Mammary epithelial cell (primary cell): ENCODE measurements at places on chromosomes 7 and 10.

GRCh38 chr10:28386503-28386868 is 83.6 kb upstream of the MPP7 start:
- DNase-seq = no peak

GRCh38 chr7:7114575-7115291 is 67.6 kb upstream of the C1GALT1 start:
- DNase-seq = no peak

DNA sequence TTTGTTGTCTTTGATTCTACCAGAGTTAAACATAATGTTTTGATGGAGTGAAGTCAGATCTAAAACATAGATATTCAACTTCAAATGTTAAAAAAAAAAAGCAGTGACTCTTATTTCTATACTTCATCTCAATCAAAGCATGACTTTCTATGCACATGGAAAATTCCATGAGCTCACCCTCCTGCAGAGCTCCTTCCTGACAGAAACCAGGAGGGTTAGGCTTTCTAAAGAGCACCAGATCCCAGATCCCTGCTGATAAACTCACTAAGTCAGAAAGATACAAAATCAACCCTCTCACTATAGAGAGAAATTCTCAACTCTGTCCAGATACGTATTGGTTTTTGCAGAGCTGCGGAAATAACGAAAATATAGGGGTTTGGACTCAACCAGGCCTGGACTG is 122.6 kb downstream of the FAM107B start:
- no peak for DNase-seq

- no peak for DNase-seq
These were observed 116.0 kb upstream of the C7orf33 start for GRCh38 chr7:148474481-148475025.

GRCh38 chr7:142901426-142902259 is 16.1 kb upstream of the TRPV6 start:
- DNase-seq = no peak

DNA sequence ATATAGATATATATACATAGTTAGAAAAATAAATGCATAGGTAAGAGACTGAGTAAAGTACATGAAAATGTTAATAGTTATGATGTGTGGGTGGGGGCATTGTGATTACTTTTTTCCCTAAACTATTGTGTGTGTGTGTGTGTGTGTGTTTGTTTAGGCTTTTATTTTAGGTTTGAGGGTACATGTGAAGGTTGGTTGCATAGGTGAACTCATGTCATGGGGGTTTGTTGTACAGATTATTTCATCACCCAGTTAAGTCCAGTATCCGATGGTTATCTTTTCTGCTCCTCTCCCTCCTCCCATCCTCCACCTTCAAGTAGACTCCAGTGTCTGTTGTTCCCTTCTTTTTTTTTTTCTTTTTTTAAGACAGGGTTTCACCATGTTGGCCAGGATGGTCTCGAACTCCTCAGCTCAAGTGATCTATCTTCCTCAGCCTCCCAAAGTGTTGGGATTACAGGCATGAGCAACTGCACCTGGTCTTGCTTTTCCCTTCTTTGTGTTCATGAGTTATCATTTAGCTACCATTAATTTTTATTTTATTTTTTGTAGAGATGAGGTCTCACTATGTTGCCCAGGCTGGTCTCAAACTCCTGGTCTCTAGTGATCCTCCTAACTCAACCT is 1.9 kb upstream of the RUFY2 start:
- no peak for DNase-seq

DNA sequence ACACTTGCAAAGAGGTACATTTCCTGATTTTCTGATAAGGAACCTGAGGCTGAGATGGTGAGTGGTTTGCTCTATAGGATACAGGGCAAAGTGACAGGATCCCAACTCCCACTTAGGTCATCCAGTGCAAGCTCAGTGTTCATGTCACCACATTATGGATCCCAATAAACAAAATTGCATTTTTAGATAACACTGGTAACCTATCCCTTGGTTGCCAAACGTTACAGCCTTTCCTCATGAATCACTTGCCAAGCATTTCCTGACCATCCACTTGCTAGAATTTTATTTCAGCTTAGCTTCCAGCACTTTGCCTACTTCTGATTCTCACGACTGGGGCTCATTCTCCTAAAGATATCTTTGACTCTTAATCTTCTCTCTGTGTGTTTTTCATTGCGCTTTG is 131.4 kb upstream of the ODAD2 start:
- DNase-seq = peak; percentile 45

- DNase-seq = peak; percentile 91
These were observed 8.3 kb downstream of the XPNPEP1 start for GRCh38 chr10:109914966-109915365.

DNA sequence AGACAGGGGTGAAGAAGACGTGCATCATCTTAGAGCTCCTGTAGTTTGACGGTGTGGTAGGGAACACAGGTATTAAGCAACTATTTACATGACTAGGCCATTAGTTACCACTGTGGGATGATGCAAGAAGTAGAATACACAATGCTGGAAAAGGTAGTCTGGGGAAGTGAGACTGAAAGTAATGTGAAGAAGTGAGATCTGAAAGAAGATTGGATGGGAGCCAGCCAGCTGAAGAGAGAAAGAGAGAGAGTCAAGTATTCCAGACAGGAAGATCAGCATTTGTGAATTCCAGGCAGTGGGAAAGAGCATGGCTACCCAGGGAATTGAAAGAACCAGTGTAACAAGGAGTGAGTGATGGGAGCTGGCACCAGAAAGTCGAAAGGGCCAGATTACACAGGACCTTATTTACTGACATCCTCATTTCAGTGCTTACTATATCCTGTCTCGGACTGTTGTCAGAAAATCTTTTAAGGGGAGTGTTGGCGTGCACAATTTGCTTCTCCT is 4.0 kb upstream of the CFAP58 start:
- peak; percentile 94 for DNase-seq

DNA sequence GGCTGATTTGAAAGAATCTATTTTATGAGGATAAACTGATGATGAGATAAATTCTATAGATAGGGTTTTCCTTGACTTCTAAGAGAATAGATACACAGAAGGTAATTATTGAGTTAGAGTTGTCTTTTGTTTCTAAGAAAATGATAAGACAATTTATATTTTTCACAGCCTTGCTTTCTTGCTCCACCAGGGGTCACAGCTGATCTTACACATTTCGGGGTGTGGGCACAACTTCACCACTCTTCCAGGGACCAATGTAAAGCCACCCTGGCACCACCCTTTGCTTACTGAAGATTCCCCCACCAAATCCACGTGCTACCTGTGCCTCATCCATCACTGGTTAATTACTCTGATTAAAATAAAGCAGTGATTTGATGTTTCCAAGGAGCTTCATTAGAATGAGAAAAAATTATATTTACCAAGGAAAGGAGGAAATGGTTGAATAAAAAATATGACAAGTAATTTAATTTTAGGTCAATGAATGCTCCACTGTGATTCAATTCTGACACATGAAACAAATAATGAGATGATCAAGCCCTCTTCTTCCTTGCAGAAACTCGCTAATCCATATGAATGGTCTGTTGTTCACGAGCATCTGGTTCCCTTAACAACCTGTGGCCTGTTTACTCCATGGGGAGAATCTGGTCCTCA is 177.3 kb upstream of the TNS3 start:
- DNase-seq = peak; percentile 19

- no peak for DNase-seq
These were observed 109.7 kb downstream of the AVL9 start for GRCh38 chr7:32605032-32605431.

- DNase-seq = no peak
These were observed 168.3 kb downstream of the BMPER start for GRCh38 chr7:34073676-34074075.

- peak; percentile 3 for DNase-seq
These were observed 66.1 kb downstream of the MBL2 start for GRCh38 chr10:52706332-52707070.

- DNase-seq = peak; percentile 67
These were observed 7.1 kb downstream of the ERV3-1 start for GRCh38 chr7:64999165-65000004.

- no peak for DNase-seq
These were observed 31.6 kb upstream of the PRSS37 start for GRCh38 chr7:141872931-141873330.

DNA sequence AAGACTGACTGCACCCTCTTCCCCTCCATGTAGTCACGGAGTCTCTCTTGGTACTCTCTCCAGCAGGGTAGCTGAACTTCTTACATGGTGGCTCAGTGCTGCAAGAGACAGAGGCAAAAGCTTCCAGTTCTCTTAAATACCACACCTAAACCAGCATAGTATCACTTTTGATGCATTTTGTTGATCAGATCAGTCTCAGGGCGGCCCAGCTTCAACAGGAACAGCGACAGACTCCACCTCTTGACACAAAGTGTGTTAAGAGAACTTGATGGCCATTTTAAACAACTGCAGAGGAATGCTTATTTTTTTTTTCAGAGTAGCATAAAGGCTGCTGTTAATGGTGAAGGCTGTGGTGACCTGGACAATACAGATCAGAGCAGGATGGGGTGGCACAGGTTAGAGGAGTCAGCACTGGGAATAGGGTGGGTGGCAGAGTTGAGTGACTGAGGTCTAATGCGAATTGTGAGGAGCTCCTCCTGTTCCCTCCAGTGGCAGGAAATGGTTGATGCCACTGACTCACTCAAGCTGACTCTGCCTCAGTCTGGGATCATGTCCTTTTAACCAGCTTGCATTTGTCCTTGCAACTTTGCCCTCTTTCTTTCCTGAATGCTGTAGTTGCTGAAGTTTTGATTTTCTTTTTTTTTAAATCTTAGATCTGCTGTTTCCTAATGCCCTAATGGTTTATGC is 17.3 kb downstream of the MGAM start:
- DNase-seq = peak; percentile 47

DNA sequence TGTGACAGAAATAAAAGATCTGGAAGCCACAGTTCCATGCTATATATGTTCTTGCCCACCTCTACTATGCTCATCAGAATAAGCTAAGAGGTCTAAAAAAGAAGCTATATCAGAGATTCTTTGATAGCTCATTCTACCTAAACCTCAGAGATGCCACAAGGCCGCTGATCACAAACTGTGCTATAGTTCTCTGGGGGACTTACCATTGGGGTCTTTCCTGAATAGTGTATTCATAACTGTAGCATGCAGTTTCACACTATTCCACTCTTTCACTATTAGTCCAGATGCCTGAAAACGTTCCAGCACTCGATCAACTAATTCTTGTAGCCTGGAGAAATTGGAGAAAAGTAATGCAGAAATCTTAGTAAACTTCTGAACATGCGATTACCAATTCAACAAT is 44.5 kb upstream of the SPOCK2 start:
- DNase-seq = no peak

- no peak for DNase-seq
These were observed 15.9 kb downstream of the SH3PXD2A start for GRCh38 chr10:103839519-103839871.

DNA sequence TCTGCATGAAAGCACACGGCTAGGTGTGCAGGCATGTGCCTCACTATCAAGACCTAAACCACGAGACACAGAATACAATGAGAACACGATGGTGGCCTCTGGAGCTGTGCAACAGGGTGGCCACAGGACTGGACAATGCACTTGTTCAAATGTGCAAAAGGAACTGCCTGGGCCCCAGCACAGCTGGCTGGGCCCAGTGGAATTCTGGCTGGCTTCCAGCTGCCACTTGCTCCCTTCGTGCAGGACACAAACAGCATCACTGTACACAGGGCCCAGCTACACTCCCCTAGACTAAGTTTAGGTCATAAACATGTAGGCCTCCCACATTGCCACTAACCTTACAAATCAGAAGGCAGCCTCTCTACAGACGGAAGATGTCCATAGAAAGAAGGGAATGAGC is 23.4 kb downstream of the DOCK4 start:
- no peak for DNase-seq

- DNase-seq = peak; percentile 62
These were observed 291.7 kb downstream of the THSD7A start for GRCh38 chr7:11540271-11540761.

DNA sequence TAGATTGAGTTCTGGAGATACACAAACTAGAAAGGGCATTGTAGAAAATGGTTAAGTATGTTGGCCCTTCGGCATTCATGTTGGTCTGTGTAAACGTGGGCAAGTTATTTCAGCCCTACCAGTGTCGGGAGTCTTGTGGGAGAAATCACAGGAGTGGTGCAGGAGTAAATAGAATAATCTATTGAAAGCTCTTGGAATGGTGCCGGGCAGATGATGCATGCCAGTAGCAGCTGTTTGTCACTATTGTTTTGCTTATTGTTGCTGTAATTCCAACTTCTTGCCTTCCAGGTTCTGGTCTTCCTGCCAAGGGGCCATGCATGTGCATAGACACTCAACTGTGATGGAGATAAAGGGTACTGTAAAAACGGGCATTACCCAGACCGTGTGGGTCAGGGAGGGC is 259.4 kb downstream of the CAMK1D start:
- no peak for DNase-seq

- no peak for DNase-seq
These were observed 61.7 kb downstream of the PDGFA start for GRCh38 chr7:457814-458510.

DNA sequence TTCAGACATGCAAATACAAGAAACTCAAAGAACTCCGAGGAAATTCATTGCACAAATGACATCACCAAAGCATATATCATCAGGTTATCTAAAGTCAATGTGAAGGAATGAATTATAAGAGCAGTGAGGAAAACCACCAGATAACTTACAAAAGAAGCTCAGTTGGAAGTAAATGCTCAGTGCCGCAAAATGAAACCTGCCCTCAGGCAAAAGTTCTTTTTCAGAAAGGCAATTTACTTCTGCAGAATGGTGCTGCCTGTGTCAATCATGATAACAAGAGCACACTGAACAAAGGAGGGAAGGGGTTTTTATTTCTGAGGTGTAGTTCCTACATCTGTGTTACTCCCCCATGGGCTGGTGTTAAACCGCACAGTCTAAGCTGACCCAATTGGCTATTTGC is 550.6 kb upstream of the SEMA3D start:
- no peak for DNase-seq

DNA sequence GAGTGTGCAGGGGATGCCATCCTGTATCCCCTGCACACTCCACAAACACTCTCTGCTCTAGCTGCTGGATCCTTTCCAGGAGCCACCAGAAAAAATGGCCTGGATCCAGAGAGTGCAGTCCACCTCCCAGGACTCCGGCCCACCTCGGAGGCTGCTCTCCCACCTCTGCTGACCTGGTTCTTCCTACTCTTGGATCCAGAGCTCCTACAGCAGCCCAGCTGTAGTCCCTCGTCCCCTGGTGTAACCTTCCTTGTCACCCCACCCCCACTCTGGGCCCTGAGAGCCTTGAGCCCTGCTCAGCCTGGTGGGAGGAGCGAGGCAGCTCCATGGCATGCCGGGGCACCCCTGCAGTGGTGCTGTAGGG is 54.4 kb downstream of the GOLGA7B start:
- DNase-seq = no peak

GRCh38 chr7:26691886-26692285 is 172.5 kb downstream of the SKAP2 start:
- DNase-seq = no peak
